ENCODE measurements at places on chromosomes 4 and X.
A peak's percentile ranks its signal among the peaks of the same experiment; 100 is the strongest.

GRCh38 chr4:101790521-101791181 lies at the start of gene BANK1:
BANK1 (plus strand) TSS chr4:101790730; CDS start chr4:101790881, 151 bp downstream.
- peak; percentile 84 for DNase-seq

DNA sequence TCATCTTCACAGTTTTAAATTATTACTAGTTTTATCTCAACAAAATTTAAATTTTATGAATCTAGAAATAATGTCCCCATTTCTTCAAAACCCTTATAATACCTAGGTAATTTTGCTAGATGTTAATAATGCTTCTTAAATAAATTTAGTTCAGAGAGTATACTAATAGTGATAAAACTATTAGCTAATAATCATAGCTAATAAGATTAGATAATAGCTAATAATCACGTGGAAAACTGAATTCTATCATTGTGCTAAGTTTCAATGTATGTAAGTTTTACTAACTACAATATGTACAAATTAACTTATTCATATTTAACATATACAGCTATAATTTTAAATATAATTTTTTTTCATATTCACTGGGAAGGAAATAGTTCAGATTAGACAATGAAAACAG lies 10.2 kb downstream of the ANKRD17 start:
- DNase-seq: no peak

DNA sequence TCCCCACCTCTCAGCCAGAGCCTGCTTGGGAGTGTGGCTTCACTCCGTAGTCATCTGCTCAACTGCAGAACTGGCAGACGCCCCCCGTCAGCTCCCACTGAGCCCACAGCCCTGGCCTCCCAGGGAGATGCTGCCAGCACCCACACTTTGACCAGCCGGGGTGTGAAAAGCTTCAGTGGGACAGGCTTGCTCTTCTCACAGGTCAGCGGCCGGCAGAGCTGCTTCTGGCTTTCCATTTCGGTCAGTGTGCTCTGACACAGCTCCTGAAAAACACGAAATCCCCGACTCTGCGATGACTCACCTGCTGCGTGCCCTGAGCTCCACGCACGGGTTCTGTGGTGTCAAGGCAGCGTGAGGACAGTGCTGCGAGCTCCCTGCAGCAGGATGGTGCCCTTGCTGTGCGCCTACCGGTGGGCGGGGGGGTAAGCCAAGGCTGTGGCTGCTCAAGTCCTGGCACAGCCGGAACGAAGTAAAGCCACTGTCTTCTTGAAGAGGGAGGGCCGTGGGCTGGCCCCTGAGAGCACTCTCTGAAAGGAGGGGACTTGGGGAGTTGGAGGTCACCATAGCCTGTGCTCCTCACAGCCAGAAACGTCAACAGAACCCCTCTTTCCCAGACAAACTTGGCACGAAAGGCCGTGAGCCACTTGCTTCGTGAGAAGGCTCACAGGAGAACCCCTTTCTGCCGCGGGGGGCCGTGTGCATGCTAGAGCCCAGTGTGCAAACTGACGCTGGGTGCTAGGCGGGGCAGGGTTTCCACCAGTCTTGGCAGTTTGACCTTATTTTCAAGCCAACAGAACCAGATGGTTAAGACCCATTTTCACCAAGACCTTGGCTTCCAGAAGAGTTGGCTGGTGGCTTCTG lies 23.6 kb downstream of the NOP14 start:
- no peak for DNase-seq

GRCh38 chr4:138110815-138111214 lies 131.3 kb downstream of the SLC7A11 start:
- DNase-seq: no peak

GRCh38 chr4:100945789-100946188 lies 401.5 kb downstream of the PPP3CA start:
- DNase-seq: no peak

- no peak for DNase-seq
Measured at GRCh38 chrX:147174591-147174990, 360.0 kb upstream of the CXorf51A start.

DNA sequence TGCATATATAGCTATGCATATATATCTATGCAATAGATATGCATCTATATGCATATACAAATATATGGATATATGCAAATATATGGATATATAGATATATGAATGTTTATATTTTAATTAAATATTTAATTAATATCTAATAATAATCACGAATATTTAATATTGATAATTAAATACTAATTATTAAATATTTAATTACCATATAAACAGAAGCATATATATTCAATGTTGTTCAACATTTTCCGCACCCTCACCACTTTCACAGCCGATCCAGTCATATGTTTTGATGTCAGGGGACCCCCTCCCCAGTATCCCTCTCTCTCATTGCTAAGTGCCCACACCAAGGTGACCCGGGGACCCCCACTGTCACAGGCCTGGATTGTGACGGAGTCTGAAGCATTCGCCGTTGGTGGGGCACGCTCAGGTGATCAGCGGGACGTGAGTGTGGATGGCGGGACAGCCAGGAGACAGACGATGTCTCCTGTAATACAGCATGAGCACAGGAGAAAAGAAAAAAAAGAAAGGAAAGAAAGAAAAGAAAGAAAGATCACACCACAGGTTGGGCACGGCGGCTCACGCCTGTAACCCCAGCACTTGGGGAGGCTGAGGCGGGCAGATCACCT lies 199.7 kb downstream of the CRLF2 start:
- DNase-seq: no peak

- no peak for DNase-seq
Measured at GRCh38 chrX:97797076-97797475, 913.4 kb downstream of the RPA4 start.

- no peak for DNase-seq
Measured at GRCh38 chrX:13574600-13574999, 5.2 kb downstream of the EGFL6 start.

GRCh38 chrX:118714521-118714920 lies 12.9 kb upstream of the IL13RA1 start:
- DNase-seq: no peak

- no peak for DNase-seq
Measured at GRCh38 chrX:148282504-148282903, 217.9 kb upstream of the AFF2 start.

GRCh38 chr4:673349-674091 lies 556 bp downstream of the ATP5ME start:
- no peak for DNase-seq

DNA sequence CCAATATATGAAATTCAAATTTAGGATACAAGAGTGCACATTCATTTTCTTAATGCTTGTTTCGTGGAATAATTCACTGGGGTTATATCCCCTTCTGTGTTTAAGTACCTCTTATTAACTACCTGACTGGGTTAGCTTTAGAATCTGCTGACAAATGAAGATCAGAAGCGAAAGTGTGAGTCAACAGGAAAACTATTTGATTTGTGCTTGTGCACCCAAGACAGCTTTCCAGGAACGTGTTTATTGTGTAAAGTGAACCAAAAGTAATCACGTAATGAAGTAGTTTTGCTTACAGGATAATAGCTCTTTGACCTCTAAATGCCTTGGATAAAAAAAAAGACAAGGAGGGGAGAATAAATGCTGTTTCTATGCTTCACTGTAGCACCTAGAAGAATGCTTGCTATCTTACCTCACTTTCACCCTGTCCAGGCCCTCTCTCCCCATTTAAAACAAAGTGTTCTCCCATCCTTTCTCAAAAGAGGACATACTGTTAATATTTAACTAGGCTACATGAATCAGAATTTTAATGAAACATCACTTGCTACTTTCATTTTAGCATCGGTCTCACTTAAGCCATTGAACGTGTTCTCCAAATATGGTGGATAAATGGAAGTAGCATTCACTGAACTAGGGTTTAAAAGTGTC lies 141.9 kb downstream of the THOC2 start:
- DNase-seq: peak; percentile 34

DNA sequence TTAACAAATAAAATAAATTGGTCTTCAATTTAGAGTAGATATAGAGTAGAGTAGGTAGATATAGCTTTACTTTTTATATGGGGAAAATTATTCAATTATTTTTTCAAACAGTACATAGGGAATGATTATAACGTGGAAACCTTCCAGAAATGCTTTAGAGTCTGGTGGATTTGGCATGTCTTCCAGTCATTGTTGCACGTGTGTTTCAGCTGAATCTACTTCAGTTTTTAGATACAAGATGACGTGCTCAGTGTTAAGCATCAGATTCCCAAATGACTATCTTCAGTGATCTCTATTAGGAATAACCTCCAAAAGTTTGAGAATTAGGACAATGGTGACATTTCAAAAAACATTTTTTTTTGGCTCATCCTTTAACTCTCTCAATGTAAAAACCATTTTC lies 616.9 kb downstream of the ANKRD50 start:
- DNase-seq: no peak

GRCh38 chr4:158250321-158250720 lies 40.0 kb downstream of the TMEM144 start:
- DNase-seq: no peak

GRCh38 chr4:8107146-8107657 lies 51.4 kb downstream of the ABLIM2 start:
- no peak for DNase-seq

- DNase-seq: no peak
Measured at GRCh38 chr4:38145033-38145678, 185.0 kb downstream of the PTTG2 start.

- no peak for DNase-seq
Measured at GRCh38 chr4:38623260-38623659, 40.7 kb upstream of the KLF3 start.

GRCh38 chr4:112881842-112882241 lies 167.6 kb upstream of the ANK2 start:
- no peak for DNase-seq

DNA sequence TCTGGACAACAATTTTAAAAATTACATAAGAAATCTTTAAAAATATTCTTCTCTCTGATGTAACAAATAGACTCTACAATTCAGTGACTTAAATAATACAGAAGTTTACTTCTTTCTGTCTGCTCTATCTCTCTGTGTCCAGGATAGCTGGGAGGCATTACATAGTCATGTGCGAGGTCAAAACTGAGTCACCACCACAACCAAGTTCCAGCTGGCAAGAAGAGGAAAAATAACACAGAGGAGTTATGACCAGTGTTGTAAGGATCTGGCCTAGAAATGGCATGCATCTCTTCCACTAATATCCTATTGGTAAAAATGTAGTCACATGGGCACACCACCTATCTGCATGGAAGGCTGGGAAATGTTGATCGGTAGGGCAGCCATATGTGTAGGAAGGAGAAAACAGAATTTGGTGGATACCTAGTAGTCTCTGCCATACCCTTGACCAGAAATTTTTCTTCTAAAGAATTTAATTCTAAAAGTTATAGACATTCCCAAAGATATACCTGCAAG lies 39.4 kb upstream of the WDFY3 start:
- DNase-seq: no peak

DNA sequence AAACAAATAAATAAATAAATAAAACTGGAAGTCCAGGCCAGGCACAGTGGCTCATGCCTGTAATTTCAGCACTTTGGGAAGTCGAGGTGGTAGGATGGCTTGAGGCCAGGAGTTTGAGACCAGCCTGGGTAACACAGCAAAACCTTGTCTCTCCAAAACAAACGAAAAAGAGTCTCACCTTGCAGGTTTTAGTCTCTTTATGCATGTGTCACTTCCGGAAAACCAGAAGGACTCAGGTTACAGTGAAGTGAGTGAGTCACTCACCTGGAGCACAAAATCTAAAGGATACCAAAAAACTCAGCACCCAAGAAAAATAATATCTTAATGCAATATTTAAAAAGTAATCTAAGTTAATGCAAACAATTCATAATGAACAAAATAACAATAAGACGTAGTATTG lies 20.1 kb upstream of the SLC34A2 start:
- DNase-seq: no peak

- DNase-seq: no peak
Measured at GRCh38 chr4:177448850-177449249, 6.6 kb upstream of the AGA start.

DNA sequence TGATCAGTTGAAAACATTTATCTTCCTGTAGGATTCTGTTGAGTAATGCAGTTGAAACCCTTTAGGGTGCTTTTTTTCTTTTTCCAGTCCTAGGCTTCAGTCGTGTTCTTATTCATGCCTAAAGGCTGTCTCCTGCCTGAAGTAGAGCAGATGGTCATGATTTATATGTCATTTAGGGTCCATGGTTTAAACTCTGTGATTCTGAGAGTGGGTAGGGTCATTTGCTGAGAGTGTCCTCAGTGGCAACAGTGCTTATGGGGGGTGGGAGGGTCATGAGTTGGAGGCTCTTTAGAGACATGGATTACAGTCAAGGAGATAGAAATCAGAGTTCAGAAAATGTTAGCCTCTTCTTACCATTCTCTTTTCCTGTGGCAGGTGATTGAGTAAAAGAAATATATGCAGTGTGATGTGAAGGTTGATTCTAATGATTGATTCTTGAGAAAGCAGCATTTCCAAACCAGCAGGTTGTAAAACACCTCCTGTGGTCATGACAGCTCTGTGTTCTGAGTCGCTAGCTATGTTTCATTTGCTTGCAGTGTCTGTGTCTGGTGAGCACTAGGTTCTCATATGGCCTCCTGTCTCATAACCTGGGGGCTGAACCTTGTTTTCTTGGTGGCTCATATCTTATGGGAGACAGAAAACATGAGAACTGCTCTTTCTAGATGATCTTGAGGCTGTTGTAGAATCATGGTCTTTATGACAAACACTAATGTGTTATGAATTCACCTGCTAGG lies 60.4 kb downstream of the JADE1 start:
- DNase-seq: no peak

DNA sequence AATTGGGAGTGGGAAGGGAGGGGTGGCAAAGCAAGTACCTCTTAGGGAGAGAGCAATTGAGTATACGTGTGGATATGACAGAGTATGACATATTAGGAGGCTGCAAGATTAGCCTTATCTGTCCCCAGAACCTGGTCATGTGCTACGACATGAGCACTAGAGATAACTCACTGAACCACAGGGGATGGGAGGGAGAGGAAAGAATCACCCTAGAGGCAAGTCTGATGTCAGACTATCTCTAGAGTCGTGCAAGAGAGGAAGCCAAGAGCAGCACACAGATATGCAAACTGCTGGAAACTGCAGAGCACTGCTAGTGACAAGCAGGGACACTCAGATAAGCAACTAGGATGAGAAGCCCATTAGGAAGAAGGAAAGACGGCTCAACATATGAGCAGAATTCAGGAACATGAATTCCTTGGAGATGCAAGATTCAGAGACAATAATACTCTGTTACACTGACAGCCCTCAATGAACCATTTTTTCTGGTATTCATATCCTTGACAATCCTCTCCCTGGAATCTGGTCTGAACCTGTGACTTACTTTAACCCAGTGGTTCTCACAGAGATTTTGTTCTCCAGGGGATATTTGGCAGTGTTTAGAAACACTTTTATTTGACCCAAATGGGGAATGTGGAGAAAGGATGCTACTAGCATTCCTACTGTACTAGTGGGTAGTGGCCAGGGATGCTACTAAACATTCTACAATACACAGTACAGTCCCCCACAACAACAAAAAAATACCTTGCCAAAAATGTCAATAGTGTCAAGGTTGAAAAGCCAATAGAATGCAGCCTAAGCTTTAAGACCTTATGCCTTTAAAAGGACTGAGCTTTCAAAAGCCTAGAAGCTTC lies 84.0 kb upstream of the BMP2K start:
- DNase-seq: peak; percentile 32

GRCh38 chr4:82422616-82423015 lies 7.6 kb downstream of the HNRNPDL start:
- no peak for DNase-seq

GRCh38 chr4:5544762-5545161 lies 163.6 kb downstream of the EVC2 start:
- no peak for DNase-seq

- no peak for DNase-seq
Measured at GRCh38 chrX:15973946-15974345, 119.3 kb upstream of the AP1S2 start.

- no peak for DNase-seq
Measured at GRCh38 chr4:84964995-84965552, 1.4 kb downstream of the WDFY3 start.

GRCh38 chrX:68490644-68491043 lies 8.2 kb upstream of the YIPF6 start:
- DNase-seq: no peak

All from GM20000 (cell line).